Non-pigmented ciliary epithelial cell (primary cell): ENCODE measurements at places on chromosomes 6 and 20.

GRCh38 chr6:53066874-53067706 lies 1.9 kb downstream of the FBXO9 start:
- DNase-seq: no peak

DNA sequence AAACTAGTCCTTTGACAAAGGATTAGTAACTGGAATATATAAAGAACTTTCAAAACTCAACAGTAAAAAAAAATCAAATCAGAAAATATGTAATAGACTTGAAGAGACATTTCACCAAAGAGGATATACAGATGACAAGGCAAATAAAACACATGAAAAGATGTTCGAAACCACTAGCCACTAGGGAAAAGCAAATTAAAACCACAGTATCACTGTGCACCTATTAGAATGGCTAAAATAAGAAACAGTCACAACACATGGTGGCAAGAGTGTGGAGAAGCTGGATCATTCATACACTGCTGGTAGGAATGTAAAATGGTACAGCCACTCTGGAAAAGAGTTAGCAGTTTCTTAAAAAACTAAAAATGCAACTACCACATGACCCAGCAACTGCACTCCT lies 14.9 kb downstream of the ZBTB2 start:
- no peak for DNase-seq

GRCh38 chr6:147449405-147450161 lies 58.9 kb upstream of the SAMD5 start:
- no peak for DNase-seq

- no peak for DNase-seq
These were observed 38.6 kb upstream of the EYS start for GRCh38 chr6:65745614-65746013.

DNA sequence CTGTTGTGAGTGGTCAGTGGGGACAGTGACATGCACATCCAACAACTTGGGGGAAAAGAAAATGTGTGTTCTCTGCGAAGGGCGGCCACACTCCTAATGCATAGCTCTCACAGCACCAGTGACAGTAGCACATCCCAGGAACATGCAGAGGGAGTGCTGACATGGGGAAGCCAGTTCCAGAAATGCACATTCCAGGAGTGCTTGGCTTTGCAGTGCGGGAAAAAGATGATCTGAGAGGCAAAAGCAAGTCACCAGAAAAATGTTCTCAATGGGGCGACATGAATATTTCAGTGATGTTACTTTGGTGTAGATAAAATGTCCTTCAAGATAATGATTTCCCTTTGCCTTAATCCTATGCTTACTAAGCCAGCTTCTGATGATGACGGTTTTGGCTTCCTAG lies 42.9 kb upstream of the PDE10A start:
- no peak for DNase-seq

GRCh38 chr6:78489874-78490273 lies 377.5 kb upstream of the IRAK1BP1 start:
- DNase-seq: no peak

DNA sequence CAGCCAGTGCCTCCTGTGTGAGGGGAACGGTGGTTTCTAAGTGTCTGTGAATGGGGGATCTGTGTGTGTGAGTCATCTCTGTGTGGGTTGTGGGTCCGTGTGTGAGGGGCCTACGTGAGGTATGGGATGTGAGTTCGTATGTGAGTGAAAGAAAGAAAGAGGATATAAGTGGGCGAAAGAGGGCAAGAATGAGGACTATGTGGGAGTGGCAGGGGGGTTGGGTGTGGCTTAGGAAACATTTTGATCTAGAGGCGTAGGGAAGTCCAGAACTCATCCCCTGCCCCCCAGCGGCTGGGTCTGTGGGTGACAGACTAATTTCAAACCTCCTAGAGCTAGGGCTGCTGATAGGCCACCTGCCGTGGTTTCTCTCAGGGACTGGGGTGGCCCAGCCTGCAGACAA lies 35.5 kb downstream of the DHX35 start:
- no peak for DNase-seq

- no peak for DNase-seq
These were observed 4.0 kb upstream of the LIN28B start for GRCh38 chr6:104952911-104953399.

DNA sequence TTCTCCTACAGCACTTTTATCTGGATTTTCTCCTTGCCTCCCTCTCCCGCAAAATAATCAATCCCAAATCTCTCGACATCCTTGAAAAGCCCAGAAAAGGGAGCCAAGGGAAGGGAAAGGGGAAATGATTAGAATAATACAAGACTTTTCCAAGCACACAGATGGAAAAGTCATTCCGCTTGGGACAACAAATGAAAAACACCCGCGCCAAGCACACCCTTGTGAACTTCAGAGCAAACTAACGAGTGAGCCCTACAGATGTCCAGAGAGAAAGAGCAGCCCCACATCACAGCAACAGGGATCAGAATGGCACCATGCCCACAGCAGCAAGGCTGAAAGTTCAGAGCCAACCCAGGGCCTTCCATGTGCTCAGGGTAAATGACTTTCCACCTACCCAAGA lies 49.6 kb downstream of the NINL start:
- DNase-seq: no peak

DNA sequence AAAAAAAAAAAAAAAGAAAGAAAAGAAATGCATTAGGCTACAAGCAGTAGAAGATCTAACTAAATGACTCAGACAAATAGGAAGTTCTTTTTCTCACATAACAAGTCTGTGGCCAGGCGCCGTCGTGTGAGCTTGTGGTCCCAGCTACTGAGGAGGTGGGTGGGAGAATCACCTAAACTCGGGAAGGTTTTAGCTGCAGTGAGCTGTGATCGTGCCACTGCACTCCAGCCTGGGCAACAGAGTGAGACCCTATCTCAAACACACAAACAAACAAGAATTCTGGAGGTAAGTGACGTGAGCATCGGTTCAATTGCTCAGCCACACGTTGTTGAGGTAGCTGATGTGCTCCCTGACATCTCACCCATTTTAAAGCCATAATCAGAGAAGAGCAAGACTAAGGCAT lies 37.9 kb upstream of the SLC23A2 start:
- DNase-seq: no peak

DNA sequence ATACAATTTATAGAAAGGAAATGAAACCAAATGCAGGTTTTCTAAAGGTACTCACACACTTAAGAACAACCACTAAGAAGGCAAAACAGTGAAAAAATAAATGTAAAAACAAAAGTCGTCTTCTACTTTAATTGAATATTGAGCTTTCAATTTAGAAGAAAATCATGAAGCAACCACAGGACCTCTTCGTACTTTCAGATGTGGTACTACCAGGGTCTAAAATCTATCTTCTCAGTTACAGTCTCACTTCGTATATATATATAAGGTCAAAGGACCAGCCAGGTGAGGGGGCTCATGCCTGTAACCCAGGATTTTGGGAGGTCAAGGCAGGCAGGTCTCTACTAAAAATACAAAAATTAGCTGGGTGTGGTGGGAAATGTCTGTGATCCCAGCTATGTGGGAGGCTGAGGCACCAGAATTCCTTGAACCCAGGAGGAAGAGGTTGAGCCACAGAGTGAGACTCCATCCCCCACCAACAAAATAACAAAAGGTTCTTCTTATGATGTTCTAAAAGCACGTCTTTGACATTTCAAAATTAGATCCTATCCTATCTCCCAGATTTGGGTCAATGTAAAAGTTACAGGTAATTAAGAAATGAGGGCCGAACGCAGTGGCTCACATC lies 12.5 kb downstream of the ROMO1 start:
- no peak for DNase-seq

DNA sequence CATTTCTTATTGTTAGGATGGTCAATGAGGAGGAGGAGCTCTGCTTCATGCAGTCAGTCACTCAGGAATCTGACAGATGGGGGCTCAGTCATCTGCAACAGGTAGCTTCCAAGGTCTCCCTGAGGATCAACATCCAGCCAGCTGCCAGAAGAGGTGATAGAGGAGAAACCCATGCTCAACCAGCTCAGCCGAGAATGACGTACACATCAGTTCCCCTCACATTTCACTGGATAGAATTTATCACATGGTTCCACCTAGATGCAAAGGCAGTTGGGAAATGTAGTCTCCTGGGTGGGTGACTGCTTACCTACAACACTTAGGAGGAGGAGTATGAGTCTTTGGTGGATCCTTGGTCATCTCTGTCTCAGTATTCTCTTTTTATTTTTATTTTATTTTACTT lies 144.5 kb downstream of the CEBPB start:
- DNase-seq: no peak

- no peak for DNase-seq
These were observed 28.6 kb upstream of the EZR start for GRCh38 chr6:158847786-158848185.

GRCh38 chr20:35307666-35308653 lies 15.7 kb upstream of the FAM83C start:
- DNase-seq: no peak

DNA sequence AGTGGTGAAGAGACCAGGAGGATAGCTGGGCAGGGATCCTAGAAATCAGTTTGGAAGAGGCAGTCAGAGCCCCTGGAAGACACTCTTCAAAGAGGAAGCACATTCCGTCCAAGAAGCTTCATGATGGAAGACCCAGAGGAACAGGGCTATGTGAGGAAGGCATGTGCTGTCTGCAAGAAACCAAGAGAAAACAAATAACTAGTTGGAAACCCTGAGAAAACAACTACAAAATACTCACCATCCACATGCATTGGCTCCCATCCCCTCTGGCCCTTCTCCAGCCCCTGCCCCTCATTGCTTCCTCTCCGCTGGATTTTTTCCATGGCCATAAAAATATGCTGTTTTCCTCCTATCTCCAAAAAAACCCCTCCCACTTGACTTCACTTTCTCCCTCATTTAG lies 40.9 kb upstream of the SMOC2 start:
- DNase-seq: no peak

- DNase-seq: no peak
These were observed 24.1 kb downstream of the HLA-B start for GRCh38 chr6:31332637-31333602.

DNA sequence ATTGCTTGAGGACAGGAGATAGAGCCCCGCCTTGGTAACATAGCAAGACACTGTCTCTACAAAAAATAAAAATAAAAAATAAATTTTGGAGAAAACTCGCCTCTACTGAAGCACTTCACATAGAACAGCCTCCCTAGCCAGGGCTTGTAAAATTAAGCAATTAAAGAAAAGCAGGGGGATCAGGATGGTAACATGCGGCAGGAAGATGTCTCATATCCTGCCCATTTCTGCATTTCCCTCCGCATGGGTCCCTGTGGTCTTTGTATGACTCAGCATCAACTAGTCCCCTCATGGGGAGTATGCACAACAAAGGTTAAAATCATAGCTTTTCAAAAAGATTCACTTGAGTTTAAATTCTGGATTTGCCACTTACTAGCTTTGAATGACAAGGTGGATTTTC lies 379.0 kb downstream of the EPHA7 start:
- no peak for DNase-seq

GRCh38 chr6:154989448-154989847 lies 5.7 kb upstream of the TIAM2 start:
- DNase-seq: no peak

DNA sequence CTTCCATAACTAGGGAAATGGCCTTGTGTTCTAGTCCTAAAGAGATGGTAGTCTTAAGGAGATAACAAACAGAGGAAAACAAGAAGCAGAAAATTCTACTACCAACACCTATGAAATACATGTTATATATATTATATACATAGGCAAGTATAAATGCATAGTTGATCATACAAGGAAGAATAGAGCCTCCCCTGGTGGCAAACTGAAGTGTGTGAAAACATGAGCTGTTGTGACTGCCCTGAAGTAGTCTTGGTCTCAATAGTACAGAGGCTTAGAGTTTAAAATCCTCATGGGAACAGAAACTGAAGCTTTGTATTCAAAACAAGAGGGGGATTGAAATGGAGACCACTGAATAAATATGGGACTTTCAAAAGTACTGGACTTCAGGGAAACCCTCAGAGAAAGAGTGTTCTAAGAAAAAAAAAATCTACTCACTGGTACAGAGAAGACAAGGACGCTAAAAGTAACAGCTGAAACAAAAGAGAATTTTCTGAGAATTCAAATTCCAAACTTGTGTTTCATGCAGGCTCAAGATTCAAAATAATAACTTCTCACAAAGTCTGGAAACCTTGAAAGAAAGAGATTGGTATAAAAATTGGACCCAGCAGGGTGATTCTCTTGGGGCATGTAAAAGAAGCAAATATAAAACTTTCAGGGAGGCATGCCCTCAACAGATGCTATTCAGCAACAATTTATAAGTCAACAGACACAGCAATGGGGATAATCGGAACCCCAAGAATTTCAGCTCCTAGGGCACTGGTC lies 59.7 kb upstream of the SAMD3 start:
- no peak for DNase-seq
